WTC11 (cell line): ENCODE measurements at places on chromosomes 1 and 21.
A peak's percentile ranks its signal among the peaks of the same experiment; 100 is the strongest.

- no peak for DNase-seq
Measured at GRCh38 chr1:159935719-159936272, 9.6 kb downstream of the IGSF9 start.

DNA sequence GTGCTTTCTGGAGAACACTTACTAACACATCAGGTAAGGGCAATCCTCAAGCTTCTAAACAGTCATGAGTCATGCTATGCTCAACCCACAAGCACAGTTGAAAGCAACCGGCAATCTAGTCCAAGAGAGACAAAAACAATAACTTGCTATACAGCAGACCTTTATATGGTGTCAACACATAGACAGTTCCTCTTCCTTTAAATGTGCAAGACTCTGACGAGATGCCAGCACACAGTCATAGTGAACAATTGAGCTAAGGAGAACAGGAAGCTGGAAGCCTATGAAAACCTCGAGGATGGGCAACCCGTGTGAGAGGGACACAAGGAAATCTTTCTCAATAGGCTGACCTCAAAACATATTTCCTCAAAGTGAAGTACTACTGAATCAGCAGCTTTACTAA lies 5.3 kb downstream of the ADIPOR1 start:
- DNase-seq, result no peak

DNA sequence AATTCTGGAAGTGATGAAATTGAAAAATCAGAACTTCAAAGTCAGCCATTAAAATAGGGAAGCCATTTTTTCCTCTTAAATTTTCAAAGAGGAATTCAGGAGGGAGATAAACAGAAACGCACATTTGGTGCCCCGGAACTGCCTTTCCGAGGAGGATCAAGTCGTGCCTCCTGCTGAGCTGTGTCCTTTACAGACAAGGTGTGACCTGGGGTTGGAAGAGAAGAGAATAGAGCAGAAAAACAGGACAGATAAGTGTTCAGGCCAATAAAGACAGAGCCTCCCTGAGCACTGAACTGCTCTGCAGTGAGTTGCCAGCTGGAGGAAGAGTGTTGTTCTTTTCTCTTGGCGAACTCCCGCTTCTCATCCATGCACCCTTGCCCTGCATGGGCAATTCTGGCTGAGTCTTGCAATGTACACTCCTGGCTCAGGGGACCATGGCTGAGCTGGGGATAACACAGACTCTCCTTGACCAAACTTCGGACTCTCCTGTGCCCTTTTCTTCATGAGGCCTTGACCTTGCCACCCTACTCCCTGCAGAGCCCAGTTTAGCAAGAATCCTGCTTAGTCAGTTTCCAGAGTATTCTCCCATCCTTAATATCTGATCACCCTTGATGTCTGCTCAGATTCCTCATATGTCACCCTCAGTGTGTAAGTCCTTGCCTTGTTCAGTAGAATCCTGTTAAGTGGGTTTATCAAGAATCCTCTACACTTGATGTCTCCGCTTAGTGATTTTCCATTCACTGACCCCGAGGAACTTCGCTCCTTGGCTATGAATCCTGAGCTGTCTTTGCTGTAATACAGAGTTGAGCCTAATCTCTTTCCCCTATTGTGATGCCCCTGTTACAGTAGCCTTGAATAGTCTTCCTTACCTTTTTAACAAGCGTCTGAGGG lies 1.3 kb upstream of the MTARC1 start:
- no peak for DNase-seq

DNA sequence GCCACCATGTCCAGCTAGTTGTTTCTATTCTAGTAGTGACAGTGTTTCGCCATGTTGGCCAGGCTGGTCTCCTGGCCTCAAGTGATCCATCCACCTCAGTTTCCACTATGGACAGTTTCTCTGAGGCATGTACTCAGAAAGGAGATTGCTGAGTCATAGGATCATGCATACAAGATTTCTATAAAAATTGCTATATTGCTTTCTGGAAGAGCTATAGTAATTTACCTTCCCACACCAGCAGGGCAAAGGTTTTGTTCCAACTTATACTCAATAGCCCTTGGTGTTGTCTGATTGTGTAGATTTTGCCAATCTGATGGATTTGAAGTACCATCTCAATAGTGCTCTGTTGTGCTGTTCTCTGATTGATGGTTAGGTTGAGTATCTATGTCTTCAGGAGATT lies 15.6 kb upstream of the ATP1A1 start:
- DNase-seq, result no peak

GRCh38 chr1:241834733-241835377 lies 13.1 kb upstream of the EXO1 start:
- no peak for DNase-seq

GRCh38 chr21:36075171-36075570 lies 5.3 kb downstream of the CBR1 start:
- no peak for DNase-seq

DNA sequence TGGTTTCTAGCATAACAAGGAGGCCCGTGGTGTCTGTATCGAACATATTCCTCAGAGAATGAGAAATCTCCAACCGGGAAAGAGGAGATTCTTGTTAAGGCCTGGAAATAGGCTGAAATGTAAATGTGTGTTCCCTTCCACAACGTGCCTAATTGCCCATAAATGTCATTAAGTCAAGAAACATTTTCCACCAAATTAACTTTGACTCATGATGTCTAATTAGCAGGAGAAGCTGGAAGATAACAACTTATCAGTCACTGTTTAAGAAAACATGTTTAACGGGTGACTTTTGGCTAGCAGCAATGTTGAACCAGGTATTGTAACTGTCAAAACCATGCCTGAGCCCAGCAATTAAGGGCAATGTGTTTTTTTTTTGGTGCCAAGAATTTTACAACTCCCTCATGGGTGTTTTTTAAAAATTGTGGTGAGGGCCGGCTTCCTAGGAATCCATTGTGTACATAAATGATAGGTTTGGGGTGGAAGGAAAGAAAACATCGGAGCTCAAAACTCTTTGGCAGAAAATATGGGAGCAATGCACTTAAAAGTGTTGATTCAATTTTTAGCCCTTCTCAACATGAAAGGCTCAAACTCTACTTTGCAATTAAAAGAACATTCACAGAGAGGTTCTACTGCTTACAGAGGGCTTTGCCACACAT lies 67.0 kb downstream of the OLIG1 start:
- no peak for DNase-seq

DNA sequence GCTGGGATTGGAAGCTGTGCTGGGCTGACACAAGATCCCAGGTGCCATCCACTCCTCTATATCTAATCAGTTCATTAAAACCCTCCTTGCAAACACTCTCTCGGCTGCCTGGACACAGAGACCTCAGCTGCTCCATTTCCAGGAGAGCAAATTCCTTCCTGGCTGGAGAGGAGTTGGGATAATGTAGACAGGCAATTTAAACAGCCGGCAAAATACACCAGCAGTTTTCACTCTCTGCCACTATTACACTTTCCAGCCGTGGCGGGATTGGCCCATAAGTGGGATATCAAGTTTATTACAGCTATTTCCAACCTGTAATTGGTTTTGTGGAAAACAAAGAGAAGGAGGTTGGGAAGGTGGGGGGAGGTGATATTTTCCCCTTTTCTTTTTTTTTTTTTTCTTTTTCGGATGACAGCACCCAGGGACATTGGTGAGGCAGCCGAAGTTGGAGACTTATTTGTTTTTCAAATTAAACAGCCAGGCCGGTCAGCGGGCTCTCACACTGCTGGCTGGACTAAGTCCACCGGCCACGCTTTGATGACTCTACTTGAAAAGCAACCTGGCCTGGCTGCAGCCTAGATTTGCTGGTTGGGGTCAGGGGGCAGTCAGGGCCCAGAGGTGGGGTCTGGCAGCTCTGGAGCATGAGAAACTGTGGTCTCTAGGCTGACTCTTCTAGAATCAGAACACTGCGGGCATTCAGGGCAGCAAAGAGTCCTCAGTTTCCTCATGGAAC lies 177.4 kb downstream of the IGSF21 start:
- no peak for DNase-seq

DNA sequence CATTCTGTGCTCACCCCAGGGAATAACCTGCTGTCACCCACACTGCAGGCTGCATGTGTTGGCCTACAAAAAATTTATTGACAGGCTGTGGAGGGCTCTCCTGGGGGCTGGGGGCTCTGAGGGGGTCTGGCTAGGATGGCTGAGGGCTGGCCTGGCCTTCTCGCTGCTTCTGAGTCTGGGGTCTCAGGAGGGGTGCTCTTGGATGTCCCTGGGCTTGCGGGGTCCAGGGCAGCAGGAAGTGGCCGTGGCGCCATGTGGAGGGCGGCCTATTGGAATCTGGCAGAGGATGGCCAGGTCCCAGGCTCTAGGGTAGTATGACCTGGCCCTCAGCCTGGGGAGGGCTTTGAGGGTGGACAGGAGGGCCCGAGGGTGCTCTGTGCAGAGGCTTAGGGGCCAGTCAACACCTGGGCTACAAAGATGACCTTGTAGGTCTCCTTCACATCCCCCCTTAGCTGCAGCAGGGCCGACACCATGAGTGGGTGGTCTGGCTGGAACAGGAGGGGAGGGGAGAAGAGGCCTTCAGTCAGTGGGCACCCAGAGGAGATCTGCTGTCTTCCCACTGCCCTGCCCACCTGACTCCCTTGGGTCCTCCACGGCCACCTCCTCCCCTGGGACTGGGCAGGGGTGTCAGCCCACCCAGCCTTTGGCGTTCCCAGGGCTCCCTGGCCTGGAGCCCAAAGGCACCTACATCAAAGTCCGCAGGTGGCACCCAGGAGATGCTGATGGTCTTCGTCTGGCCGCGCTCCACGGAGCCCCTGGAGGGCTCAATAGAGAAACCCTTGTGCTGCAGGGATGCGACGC lies 3.0 kb upstream of the TMEM52 start:
- DNase-seq, result no peak

GRCh38 chr21:36396971-36397370 lies 11.8 kb downstream of the CHAF1B start:
- no peak for DNase-seq

GRCh38 chr1:64052777-64053176 lies 150.6 kb upstream of the UBE2U start:
- no peak for DNase-seq

GRCh38 chr1:198304431-198304830 lies 147.6 kb downstream of the NEK7 start:
- no peak for DNase-seq

DNA sequence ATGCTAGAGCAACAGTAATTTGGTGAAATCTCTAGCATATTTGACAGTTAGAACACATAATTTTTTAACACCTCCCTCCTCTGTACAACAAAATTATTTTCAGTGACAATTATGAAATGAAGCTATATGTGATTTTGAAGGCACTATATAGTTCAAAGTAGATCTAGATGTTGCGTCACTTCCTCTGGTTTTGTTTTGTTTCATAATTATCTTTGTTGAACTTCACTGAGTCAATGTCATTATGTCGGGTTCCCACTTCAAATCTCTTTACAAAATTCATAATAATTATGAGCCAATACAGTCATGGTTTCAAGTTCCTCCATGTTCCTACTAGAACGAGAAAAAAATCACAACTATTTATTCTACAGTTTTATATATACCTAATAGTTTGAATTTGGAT lies 254.8 kb upstream of the PLXNA2 start:
- DNase-seq, result no peak

DNA sequence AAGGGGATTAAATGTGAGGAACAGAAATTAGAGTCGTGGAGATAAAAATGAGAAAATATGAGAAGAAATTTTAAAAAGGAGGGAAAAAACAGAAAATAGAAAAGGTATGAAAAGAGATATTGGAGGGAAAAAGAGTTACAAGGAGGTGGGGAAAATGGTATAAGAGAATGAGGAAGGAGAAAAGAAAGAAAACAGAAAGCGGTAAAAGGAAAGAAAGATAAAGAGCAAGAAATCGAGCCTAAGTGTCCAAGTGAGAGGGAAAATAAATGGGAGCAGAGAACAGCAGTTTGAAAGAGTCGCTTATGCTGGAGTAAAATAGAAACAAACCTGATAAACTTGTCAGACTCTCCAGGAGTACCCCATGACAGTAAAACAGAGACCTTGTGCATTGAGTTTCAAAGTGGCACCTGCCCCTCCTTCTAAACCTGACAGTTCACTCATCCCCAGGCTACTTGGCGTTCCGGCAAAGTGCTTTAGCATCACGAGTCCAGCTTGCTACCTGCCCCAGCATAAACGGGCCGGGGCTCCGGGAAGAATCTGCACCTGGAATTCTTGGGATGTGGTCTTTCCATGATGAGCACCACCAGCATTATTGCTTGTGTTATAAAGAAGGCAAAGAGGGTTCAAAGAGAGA lies 585 bp downstream of the NEGR1 start:
- peak; percentile 14 for DNase-seq

- DNase-seq, result no peak
Measured at GRCh38 chr1:234667600-234668576, 57.9 kb upstream of the IRF2BP2 start.

DNA sequence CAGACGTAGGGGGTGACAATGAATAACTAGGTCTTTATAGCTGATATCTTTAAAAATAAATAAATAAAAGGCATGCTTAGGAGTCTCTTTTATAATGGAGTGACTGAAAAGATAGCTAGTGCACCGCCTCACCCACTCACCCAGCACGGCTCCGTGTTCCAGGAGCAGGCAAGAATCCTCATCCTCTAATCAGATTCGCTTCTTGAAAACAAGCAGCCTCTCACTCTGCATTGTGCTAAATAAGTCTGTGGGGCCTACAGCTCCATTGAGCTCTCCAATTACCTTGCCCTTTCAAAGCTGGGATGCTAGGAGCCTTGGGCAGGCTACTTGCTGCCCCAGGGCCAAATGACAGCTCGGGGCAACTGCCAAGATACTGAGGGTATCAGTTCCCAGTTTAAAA lies 91.5 kb downstream of the TIAM1 start:
- DNase-seq, result no peak

- DNase-seq, result no peak
Measured at GRCh38 chr1:92808381-92808780, 23.5 kb upstream of the RPL5 start.

DNA sequence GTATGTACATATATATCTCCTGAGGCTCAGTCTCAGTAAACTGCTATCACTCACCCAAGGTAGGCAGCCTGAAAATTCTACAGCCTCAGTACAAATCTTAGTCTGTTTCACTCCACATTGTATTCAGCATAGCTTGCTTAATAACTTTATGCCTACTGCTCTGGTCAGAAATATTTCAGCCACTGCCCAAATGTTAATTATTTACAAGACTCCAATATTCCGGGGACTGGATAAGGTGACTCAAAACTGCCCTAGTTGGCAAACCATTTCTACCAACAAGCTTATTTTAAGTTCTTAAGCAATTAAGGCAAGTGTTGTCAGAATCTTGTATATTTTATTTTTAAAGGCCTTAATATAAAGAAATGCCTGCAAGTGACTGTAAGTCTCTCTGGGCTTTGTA lies 114.8 kb downstream of the LRRIQ3 start:
- DNase-seq, result no peak
